ENCODE measurements at places on chromosomes 5 and 9.
A peak's percentile ranks its signal among the peaks of the same experiment; 100 is the strongest.

GRCh38 chr9:133654736-133655657, 18.8 kb downstream of the DBH start:
- DNase-seq = no peak

- DNase-seq = no peak
These were observed 438.6 kb downstream of the AGTPBP1 start for GRCh38 chr9:85302938-85303756.

DNA sequence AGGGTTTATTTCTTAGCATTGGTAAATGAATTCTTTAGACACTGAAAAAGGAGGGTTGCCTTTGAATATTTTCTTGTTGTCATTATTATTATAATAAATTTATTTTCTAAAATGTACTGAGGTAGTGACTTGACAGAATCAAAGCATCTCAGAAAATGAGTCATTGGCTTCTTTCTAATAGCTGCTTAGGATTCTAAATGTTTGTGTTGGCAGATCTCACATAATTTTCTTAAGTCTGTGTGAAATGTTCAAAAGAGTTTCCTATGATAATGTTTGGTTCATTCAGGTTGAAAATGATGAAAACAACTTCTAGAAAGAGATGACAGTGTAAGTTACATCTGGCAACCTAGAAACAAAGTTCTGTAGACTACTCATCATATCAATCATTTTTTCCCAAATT, 69.7 kb downstream of the SH3GL2 start:
- DNase-seq = no peak

DNA sequence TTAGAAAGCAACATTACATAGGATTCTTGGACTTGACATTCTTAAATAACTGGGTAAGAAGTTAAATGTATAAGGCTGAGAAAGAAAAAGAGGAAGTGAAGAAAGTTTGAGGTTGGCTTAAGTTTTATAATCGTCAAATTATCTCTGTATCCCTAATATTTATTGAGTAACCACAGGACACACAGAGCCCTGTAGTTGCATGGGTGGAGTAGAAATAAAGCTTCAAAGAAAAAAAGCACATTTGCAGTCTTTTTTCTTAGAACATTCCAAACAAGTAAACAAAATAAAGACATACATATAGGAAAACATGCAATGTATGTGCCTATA, 137.0 kb downstream of the CCDC192 start:
- no peak for DNase-seq

GRCh38 chr5:95124101-95124500, 160.8 kb downstream of the MCTP1 start:
- DNase-seq = no peak

GRCh38 chr9:134028575-134029247, 3.4 kb downstream of the BRD3OS start:
- DNase-seq = no peak

DNA sequence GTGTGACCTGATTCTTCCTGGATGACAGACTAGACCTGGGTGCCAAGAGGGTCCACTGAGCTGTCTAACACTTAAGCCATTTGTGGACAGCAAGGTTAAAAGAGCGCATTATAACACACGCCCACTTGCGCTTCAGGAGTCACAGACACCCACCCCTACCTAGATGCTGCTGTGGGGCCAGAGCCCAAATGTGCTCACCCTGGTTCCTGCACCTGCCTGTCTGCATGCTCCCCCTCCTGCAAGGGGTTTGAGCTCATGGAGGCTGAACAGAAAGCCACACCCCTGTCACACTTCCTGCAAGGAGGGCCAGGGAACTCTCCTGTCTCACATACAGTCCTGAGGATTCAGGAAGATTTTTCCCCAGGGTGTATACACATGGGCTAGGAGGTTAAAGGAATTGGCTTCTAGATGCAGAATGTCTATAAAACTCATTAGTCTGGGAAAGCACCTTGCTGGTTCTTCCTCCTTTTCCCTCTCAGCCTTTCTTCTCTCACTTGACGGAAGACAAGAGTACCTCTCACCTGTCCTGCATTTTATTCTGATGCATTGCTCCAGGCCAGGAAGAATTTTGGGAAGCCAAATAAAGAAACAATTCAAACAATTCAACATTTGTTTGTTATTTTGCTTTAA, 87.4 kb upstream of the LHFPL2 start:
- DNase-seq = no peak

DNA sequence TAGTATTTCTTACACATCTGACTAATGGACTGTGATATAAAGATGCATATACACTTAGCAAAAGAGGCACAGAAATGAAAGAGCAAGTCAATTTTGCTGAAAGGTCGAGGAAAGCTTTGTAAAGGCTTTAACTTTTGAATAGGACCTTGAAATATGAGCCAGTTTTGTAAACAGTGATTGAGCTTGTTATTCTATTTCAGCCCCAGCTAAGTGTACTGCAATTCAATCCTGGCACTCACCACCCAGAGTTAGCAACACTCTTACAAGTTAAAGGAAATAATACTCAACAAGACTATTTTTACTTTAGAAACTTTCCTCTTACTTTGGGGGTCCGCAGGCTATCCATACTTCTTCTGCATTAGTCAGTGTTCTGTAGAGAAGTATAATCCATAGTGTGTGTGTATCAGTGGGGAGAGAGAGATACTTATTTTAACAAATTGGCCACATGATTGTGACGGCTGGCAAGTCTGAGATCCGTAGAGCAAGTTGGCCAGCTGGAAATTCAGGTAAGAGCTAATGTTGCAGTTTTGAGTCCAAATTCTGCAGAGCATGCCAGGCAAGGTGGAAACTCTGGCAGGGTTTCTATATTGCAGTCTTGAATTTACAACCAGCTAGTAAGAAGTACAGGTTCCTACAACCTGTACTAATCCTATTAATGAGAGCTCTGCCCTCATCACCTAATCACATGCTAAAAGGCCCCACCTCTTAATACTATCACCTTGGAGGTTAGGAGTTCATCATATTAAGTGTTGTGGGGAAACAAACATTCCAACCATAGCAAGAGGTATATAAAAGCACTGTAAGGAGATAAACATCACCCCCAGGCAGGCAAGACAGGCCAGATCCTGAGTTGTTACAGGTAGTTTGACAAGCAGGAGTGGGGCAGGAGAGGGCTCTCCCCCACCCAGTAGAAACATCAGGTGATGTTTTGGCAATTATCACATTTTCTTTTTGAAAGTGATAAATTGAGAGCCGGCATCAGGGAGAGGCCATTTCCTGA, 33.6 kb downstream of the IL7R start:
- no peak for DNase-seq

DNA sequence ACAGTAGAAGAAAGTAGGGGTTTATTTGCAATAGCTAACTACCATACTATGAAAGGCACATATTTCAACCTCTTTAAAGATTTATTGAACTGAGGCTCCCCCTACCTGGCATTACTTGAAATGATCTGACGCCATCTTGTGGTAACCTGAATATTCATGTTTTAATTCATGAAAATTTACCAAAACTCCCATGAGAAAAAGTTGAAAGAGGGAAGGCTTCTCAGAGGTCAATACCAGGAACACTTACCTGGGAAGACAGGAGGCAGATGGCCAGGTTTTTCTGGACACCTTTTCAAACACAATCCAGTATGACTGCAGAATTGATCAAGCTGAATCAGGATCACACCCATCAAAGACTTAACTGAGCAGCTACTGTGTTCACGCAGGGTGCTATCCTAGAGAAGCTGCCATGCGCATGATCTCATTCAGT, 9.4 kb downstream of the PRELID2 start:
- no peak for DNase-seq

DNA sequence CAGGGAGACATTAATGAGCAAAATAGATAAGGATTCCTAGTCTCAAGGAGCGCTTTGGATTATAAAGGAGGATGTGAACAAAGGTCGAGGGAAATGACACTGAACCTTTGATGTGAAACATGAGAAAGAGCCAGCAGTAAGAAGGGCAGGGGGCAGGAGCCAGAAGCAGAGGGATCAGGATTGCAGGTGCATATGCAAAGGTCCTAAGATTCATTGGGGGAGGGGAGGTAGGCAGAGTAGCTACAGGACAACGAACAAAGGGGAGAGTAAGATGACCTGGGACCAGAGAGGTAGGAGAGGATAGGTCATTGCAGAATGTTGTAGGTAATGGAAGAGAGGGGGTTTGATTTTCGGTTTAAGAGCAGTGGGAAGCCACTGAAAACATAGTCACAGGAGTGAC, 129.2 kb upstream of the TRPM3 start:
- no peak for DNase-seq

GRCh38 chr5:156109317-156110023, 217.5 kb upstream of the SGCD start:
- DNase-seq = no peak

- DNase-seq = no peak
These were observed 491.2 kb downstream of the PSAT1 start for GRCh38 chr9:78788101-78788500.

GRCh38 chr5:79811904-79812303, 122.3 kb downstream of the CMYA5 start:
- DNase-seq = no peak

- no peak for DNase-seq
These were observed 114.1 kb downstream of the PCSK5 start for GRCh38 chr9:76004526-76004925.

DNA sequence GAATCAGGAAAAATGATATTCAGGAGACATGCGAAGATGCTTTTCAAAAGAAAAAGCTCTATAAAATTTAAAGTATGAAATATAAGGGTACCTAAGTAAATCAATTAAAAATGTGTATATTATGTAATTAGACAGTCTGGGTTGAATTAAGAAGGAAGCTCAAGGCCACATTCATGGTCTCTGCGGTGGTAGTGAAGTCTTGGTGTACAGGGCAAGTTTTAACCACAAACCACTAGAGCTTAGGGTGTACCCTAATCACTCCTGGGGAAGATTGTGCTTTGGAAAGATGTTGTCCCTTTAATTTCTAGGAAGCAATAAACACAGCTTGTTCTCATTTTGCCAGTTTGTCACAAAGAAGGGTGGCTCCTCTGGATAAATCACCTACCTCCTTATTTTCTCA, 287.2 kb upstream of the ZNF608 start:
- DNase-seq = no peak

GRCh38 chr5:149993471-149993870, 7.0 kb downstream of the TIGD6 start:
- no peak for DNase-seq

DNA sequence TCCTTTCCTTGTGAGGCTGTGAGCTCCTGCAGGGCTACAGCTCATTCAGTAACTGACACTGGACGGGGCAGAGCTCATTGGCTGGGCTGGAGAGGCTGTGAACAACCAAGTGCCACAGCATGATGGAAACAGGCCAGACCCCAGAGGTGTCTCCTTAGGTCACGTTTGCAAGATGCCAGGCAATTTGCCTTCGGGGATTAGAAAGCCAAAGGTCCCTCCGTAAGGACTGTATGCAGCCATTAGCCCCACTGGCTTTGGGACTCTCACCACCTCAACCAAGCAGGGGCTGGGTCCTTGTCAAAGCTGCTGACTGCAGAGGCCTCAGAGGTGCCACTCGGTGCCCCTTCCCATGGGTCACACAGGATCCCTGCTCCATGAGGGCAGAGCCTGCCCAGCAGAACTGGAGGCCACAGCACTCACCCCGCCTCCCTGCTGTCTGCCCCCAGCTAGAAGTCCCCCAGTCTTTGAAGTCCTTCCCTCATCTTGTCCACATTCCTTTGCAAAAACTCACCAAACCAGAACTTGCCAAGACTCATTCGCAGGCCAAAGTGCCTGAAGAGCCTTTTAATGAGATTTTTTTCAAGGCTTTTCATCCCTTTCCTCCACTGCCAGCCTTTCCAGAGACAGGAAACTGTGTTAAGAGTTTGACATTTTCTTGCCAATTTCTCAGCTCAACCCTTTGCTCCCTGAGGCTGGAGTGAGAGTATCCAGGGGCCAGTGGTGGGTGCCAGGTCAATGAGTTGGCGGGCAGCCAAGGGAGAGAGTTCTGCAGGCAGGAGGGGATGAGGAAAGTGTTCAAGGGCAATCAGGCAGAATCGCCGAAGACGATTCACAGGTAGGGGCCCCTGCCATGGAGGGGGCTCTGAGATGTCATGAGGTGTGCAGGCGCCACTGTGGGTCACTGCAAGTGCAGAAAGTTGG, 39.7 kb upstream of the SLC25A51 start:
- DNase-seq = no peak

GRCh38 chr9:5231212-5231611, at the start of gene INSL4:
Gene INSL4 (plus strand): TSS chr9:5231419. CDS start chr9:5231524, 105 bp downstream.
- DNase-seq = no peak

- no peak for DNase-seq
These were observed 3.5 kb downstream of the HDHD3 start for GRCh38 chr9:113373256-113373655.

- DNase-seq = no peak
These were observed 44.5 kb upstream of the TMEM252 start for GRCh38 chr9:68585034-68585761.

- no peak for DNase-seq
These were observed 7.1 kb upstream of the UNC5A start for GRCh38 chr5:176803068-176803942.

- DNase-seq = peak; percentile 6
These were observed 55.3 kb downstream of the HMCN2 start for GRCh38 chr9:130320723-130321481.

DNA sequence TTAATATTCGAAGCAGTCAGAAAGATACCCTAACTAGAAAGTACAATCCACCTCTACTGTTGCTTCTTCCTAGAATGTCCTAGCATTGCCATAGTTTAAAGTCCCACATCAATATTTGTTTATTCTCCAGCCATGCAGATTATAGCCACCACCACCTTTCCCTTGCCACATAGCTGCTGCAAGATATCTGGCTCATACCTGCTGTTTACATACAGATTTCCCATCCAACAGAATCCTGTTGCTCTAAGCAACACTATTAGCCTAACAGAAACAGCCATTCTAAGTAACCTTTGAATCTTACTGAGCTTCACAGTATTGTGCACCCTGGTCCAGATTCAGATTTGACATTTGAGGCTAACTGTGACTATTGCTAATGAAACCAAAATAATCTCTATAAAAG, 45.6 kb downstream of the GNAQ start:
- DNase-seq = no peak

GRCh38 chr5:130532786-130533185, 628.5 kb downstream of the CHSY3 start:
- DNase-seq = no peak

GRCh38 chr5:74041913-74042312, 415.9 kb downstream of the ARHGEF28 start:
- no peak for DNase-seq

GRCh38 chr5:63409737-63410136, 552.5 kb downstream of the HTR1A start:
- no peak for DNase-seq

DNA sequence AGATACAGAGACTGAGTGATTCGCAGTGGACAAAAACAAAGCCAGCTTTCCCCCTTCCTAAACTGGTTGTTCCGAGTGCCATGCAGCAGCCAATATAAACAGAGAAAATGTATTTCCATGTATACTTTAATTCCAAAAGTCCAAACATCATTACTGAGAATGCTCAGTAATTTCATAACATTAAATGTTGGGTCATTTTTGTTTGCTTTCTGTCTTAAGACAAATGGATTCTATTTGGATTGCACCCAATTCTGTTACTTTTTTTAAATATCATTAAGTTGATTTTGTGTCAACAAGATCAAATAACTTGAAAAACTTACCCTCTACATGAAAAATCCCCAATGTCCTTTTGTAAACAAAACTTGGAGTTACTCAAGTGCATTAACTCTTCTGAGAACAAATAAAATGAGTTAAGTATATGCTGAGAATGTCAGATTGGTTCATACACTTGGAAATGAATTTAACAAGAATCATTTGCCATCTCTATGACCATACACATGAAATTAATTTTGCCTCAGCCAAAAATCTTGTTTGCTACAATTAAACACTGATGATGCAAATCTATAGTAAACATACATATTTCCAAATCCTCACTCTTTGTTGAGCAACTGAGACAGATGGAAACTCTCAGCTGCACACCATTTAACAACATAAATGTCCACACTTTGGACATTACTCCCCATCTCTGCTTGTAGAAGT, 19.4 kb downstream of the LURAP1L start:
- no peak for DNase-seq

- DNase-seq = no peak
These were observed 95.5 kb downstream of the F2RL2 start for GRCh38 chr5:76527685-76528161.

Data from activated naive CD8-positive, alpha-beta T cell treated with anti-CD3 and anti-CD28 coated beads, Interleukin-2, amount 50 U/mL, for 24 hours (primary cell).